ENCODE measurements at places on chromosomes 3 and 15. TPM values are rescaled to one million over a fixed set of nuclear protein-coding genes. Genes with fewer than 3 reads are reported as not detected.
A peak's percentile ranks its signal among the peaks of the same experiment; 100 is the strongest.

- H3K27me3 ChIP-seq, result no peaks in the 10 kb centered on the region
- H3K4me3 ChIP-seq, result no peak overlapping the region
- peak; percentile 88 for DNase-seq
- no peaks in the 10 kb centered on the region for H3K36me3 ChIP-seq
- no peaks in the 10 kb centered on the region for H3K4me1 ChIP-seq
- H3K27ac ChIP-seq, result no peak overlapping the region
Measured at GRCh38 chr15:89206908-89207331, 14.5 kb downstream of the RLBP1 start.

DNA sequence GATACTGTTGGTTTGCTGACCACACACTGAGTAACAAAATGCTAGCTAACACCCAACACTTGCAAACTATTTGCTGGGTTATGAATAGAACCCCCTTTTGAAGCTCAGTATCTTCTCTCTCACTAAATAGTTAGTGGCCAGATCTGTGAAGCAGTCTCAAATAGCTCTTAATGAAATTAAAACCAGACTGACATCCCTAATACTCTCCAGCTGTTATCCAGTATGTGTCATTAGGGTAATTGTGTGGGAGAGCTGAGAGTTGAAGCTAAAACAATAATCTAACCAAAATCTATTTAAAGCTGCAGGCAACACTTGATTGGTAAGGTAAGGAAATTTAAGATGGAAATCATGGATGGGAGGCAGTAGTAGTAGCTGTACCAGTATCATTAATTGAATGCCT, 110.4 kb upstream of the RORA start:
- H3K36me3 ChIP-seq, result no peaks in the 10 kb centered on the region
- DNase-seq, result no peak
- peaks cover 2% of the 10 kb centered on the region for H3K4me1 ChIP-seq
- H3K4me3 ChIP-seq, result no peak overlapping the region

DNA sequence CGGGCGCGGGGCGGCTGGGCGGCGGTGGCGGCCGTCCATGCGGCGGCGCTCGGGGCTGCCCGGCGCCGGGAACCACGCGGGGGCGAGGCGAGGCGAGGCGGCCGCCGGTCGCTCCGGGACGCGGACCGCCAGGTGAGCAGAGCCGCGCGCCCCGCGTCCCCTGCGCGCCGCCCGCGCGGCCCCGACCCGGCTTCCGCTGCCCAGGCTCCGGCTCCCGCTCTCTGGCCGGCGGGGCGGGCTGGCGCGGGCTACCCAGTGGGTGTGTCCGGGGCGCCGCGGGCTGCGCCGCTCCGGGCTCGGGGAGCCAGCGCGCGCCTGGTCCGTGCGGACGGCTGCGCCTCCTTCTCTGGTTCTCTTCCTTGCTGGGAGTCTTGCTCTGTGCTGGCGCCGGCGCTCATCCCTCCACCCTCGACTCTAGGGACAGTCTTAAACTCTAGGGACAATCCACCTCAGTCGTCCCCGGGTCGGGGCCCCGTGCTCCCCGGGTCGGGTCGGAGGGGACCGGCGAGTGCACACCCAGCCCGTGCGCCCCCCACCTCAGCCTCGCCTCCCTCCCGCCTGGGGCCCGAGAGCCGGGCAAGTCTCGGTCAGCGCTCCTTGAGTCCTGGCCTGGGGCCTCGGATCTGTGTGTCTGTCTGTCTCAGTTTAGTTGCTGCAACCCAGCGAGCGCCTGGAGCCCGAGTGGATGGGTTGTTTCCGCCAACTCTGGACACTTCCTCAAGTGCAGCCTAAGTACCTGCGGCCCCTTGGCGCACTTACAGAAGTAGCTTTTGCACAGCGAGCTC, 488 bp downstream of the THSD4 start:
- H3K36me3 ChIP-seq, result no peaks in the 10 kb centered on the region
- H3K4me1 ChIP-seq, result peaks cover 7% of the 10 kb centered on the region
- H3K27ac ChIP-seq, result no peak overlapping the region
- H3K27me3 ChIP-seq, result peaks cover 6% of the 10 kb centered on the region
- H3K4me3 ChIP-seq, result peak overlapping the region; percentile 83
- peak; percentile 54 for DNase-seq

The ARNT2 gene
- total RNA-seq, result 35.7 TPM

GRCh38 chr3:23800731-23801130, 5.0 kb upstream of the UBE2E1 start:
- peaks cover 3% of the 10 kb centered on the region for H3K27me3 ChIP-seq
- H3K4me1 ChIP-seq, result peaks cover 3% of the 10 kb centered on the region
- H3K27ac ChIP-seq, result no peak overlapping the region
- H3K4me3 ChIP-seq, result no peak overlapping the region
- no peaks in the 10 kb centered on the region for H3K36me3 ChIP-seq

The PLA2G4E gene
- total RNA-seq, result 1.0 TPM

DNA sequence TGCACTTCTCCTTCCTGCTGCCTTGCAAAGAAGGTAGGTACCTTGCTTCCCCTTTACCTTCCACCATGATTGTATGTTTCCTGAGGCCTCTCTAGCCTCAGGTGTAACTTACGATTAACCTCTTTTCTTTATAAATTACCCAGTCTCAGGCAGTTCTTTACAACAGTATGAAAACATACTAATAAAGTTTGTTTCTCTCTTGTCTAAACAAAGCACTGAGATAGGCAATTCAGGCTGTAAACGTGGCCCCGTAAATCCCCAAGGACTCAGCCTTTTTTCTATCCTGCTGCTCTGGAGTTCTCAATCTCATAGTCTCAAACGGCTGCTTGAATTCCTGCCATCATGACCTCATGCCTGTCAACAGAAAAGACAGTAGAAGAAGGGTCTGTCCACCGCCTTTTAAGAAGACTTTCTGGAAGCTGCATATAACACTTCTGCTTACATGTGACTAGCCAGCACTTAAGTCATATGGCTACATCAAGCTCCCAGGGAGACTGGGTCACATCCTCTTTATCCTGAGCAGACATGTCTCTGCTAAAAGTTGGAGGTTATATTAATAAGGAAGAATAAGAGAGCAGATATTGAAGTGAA, 257.8 kb downstream of the EBLN2 start:
- H3K27me3 ChIP-seq, result no peaks in the 10 kb centered on the region
- H3K4me1 ChIP-seq, result peaks cover 15% of the 10 kb centered on the region
- H3K27ac ChIP-seq, result no peak overlapping the region
- no peak for DNase-seq
- no peak overlapping the region for H3K4me3 ChIP-seq
- H3K36me3 ChIP-seq, result no peaks in the 10 kb centered on the region

- no peaks in the 10 kb centered on the region for H3K4me1 ChIP-seq
- H3K27ac ChIP-seq, result no peak overlapping the region
- no peaks in the 10 kb centered on the region for H3K27me3 ChIP-seq
- no peaks in the 10 kb centered on the region for H3K36me3 ChIP-seq
- no peak overlapping the region for H3K4me3 ChIP-seq
Measured at GRCh38 chr3:110106805-110107204, 769.5 kb upstream of the DPPA4 start.

GRCh38 chr15:101242160-101242998, 9.5 kb downstream of the CHSY1 start:
- H3K27ac ChIP-seq, result no peak overlapping the region
- H3K36me3 ChIP-seq, result no peaks in the 10 kb centered on the region
- no peak overlapping the region for H3K4me3 ChIP-seq
- DNase-seq, result no peak
- H3K4me1 ChIP-seq, result peaks cover 20% of the 10 kb centered on the region
- H3K27me3 ChIP-seq, result peaks cover 3% of the 10 kb centered on the region

GRCh38 chr3:88987776-88988175, 119.6 kb upstream of the EPHA3 start:
- H3K27me3 ChIP-seq, result peaks cover 3% of the 10 kb centered on the region
- H3K4me3 ChIP-seq, result no peak overlapping the region
- no peak overlapping the region for H3K27ac ChIP-seq

Measured in glutamatergic neuron (in vitro differentiated cells).